ENCODE measurements at places on chromosomes 7 and 10.

DNA sequence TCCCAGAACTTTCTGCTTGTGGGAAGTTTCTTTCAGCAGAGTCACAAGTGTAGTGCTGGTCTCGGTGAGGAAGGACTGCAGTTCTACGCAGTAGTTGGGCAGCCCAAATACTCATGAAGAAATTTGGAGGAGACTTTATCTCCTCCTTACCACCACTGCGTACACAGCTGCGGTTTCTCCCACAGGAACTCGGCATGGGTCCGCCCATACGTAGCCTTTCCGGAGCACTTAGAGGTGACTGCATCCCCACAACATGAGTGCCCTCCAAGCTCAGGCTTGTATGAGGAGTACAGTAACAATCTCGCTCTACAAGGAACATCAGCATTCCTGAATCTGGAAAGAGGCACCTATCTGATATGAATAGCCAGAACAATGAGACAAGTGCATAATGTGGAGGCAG is 549.2 kb upstream of the SEMA3D start:
- DNase-seq = no peak

- DNase-seq = no peak
These were observed 34.3 kb upstream of the CACNA2D1 start for GRCh38 chr7:82477733-82478515.

GRCh38 chr7:82975811-82976468 is 186.7 kb downstream of the PCLO start:
- DNase-seq = no peak

DNA sequence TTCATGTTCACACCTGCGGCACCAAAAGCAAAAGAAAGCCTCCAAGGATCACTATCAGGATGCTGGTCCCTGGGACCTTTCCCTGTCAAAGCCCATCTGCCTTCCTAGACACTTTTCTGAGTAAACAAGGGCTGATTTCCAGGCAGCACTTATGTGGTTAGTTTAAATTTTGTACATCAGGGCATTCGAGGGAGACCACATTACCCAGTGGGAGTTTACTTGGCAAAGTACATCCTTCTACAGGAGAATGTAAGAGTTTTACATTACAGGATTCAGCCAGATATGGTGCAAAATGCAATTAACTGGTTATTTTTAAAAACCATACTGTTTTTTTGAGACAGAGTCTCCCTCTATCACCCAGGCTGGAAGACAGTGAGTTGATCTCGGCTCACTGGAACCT is 132.1 kb downstream of the CSTF2T start:
- DNase-seq = no peak

DNA sequence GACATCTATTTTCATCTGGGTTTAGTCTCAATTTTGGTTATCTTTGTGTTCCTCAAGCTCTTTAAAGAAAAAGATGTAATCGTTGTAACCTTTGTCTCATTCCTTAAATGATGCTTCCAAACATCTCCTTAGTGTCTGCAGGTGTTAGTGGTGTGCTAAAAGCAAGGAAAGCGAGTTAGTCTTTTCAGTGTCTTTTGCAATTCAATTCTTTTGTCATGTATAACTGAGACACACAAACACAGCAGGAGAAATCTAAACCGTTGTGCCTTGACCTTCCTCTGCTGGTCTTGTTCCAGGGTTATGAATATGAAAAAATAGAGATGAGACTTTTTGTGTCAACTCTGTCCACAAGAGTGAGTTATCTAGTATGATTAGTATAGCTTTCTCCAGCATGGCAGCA is 40.7 kb downstream of the PIK3CG start:
- DNase-seq = no peak

GRCh38 chr10:132593389-132593788 is 55.8 kb downstream of the INPP5A start:
- DNase-seq = no peak

GRCh38 chr10:83937161-83937560 is 202.1 kb upstream of the GHITM start:
- DNase-seq = no peak

GRCh38 chr7:30662431-30662939 is 19.8 kb downstream of the CRHR2 start:
- DNase-seq = no peak

GRCh38 chr10:104488439-104488832 is 134.8 kb downstream of the CFAP58 start:
- no peak for DNase-seq

DNA sequence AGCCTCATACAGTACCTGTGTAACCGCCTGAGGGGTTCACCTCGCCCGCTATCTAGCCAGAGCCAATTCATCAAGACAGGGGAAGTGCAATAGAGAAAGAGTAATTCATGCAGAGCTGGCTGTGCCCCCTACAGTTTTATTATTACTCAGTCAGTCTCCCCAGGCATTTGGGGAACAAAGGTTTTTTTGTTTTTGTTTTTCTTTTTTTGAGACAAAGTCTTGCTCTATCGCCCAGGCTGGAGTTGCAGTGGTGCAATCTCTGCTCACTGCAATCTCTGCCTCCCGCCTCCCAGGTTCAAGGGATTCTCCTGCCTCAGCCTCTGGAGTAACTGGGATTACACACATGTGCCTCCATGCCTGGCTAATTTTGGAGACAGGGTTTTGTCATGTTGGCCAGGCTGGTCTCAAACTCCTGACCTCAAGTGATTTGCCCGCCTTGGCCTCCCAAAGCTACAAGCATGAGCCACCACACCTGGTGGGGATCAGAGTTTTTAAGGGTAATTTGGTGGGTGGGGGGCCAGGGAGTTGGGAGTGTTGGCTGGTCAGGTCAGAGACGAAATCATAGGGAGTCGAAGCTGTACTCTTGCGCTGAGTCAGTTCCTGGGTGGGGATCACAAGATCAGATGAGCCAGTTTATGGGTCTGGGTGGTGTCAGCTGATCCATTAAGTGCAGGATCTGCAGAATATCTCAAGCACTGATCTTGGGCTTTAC is 116.5 kb downstream of the MARCHF5 start:
- DNase-seq = peak; percentile 23

GRCh38 chr7:107865956-107866775 is 24.8 kb upstream of the DLD start:
- DNase-seq = no peak

GRCh38 chr10:96638696-96639095 is 51.9 kb upstream of the TM9SF3 start:
- no peak for DNase-seq

- no peak for DNase-seq
These were observed 1236.0 kb upstream of the CELF2 start for GRCh38 chr10:9781666-9782065.

GRCh38 chr10:111856631-111857030 is 326.9 kb downstream of the GPAM start:
- DNase-seq = no peak

- DNase-seq = peak; percentile 44
These were observed 61.7 kb upstream of the PPIF start for GRCh38 chr10:79285315-79286197.

DNA sequence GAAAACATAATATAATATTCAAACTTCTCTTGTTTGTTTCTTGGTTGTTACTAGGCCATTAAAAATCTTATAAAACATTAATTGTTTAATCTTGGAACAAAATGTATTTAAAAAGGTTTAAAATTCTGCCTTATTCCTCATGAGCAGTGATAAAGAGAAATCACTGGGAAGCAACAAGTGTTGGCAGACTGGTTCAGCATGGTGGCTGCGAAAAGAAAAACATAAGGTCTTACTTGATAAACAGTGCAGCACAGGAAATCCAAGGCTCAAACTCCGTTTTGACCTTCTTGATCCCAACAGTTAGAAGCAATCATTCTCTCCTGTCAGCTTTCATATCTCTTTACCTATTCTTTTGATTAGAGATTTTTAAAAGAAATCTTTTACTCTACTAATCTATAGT is 530.8 kb downstream of the CNTNAP2 start:
- DNase-seq = no peak

DNA sequence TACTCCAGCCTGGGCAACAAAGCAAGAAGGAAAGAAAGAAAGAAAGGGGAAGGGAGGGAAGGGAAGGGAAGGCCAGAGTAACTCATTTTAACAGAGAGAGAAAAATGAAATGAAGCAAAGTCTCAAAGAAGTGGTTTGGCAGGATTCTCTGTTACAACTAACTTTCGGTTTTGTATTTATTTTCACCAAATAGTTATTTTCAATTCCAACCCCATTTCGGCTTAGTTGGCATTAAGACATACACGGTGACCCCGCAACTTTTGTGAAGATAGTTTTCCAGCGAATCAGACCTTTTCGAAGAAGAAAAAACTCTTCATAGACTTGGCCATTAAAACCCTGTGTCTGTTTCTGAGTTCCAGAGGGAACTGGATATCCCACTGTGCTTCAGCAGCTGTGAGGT is 45.2 kb upstream of the LYZL2 start:
- DNase-seq = no peak

DNA sequence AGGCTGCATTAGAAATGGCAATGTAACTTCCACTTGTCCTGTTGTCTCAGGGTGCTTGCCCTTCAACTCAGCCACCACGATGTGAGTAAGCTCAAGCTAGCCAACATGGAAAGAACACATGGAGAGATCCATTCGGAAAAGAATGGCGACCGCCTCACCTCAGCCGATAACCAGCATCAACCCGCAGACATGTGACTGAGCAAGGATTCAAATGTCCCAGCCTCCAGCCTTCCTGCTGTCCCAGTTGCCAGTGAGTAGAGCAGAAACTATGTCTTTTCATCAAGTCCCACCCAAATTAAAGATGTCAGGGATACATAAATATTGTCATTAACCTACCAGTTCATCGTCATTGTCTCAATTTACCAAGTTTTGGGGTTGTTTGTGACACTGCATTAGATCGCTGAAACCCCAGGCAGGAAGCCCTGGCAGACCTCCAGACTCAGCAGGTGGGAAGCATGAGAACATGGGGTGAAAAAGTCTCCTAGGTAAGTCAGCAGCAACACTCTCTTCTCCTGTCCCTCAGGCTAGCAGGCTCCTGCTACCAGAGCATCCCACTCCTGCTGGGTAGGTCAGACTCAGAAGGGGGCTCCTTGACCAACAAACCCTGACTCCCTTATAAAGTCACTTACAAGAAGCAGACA is 67.0 kb downstream of the OSBPL3 start:
- DNase-seq = no peak

GRCh38 chr10:98041352-98042043 is 11.1 kb upstream of the CRTAC1 start:
- peak; percentile 81 for DNase-seq

GRCh38 chr7:107917763-107918651 is 27.0 kb downstream of the DLD start:
- no peak for DNase-seq

DNA sequence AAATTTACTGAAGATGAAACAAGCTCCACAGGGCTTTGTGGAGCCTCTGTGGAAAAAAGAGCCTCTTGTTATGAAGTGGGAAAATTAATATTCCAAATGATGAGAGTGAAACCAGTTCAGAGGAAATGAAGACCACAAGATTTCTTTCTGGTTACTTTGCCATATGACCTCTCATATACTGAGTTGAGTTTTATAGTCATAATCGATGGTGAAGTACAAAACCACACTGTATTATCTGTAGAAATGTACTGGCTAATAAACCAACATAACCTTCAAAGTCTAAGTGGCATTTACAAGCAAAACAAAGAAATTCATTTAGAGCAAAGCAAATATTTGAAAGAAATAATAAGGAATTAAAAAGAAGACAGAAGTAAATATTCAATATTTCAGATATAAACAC is 662.6 kb upstream of the ZWINT start:
- DNase-seq = no peak

- DNase-seq = peak; percentile 85
These were observed at the start of gene SLC4A2 for GRCh38 chr7:151059367-151060112. Gene SLC4A2 (plus strand): TSS chr7:151059589. CDS start chr7:151061988, 2,399 bp downstream.

DNA sequence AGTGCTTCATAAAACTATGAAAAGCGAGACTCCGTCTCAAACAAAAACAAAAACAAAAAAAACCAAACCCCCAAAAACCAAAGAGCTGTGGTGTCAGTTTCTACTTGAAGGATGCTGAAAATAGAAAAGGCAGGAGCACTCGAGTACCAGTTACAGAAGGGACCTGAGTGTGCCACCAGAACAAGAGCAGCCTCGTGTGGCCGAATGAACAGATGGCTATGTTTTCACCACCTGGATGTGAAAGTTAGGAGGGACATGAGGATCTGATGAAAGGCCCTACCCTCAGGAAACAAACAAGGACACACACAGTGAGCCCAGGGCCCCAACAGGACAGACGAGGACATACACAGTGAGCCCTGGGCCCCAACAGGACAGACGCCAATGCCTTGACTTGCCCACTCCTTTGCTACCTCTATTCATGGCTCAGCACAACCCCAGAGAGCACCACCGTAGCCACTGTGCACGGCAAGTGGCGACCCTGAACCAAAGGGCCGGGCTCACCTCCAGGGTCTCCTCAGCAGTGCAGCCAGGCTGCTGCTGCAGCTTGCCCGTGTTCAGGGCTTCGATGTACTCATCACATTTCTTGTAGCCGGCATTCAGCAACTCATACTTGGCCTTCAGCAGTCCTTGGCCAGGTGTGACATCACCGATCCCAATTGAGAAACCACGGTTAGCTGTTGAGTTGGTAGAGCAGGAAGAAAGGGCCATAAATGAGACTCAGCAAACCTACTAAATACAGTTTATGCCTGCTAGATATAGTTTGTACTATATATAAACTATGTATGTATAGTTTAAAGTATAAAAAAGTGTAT is 24.9 kb downstream of the POLR3A start:
- DNase-seq = peak; percentile 83

- DNase-seq = no peak
These were observed 35.2 kb downstream of the STK17A start for GRCh38 chr7:43618073-43618472.

DNA sequence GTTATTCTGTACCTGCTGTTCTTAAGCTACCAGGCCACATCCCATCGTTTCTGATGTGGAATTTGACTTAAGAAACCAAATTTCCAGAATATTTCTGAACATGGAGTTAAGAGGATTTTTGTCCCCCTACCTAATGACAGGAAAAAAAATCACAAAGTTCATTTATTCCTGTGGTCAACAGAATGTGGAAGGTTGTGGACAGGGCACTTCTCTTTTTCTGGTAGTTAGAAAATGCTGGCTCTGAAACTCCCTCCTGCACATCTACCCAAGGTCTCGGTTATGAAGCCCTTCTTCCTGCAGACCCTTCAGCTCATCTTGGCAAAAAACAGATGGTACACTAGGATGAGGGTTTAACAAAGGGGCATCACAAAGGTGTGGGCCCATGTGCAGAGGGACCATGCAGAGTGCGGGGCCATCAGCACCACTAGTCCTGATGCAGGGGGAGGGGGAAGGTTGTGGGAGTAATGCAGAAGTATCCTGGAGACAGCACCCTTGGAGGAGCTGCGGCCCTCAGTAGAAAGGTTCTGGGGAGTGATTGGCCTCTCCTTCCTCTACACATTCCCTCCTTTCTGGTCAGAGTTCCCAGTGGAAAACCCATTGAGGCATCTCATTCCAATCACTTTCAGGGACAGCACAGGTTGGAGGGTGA is 9.8 kb downstream of the ALOX5 start:
- no peak for DNase-seq

DNA sequence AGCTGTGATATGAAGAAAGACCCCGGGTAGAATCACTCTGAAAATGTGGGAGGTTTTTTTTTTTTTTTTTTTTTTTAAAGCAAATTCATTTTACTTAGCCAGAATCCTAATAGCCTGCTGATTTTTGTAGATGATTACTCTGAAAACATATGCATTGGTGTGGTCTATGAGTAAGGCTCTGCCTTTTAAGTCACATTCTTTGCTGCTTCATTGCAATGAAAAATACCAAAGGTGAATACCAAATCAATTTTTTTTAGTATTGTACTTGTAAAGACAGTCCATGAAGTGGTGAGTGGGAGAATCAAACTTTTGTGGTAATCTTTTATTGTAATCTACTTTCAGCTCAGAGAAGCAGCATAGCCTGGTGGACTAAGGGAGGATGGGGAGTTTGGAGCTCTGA is 130.3 kb downstream of the SDK1 start:
- no peak for DNase-seq

GRCh38 chr7:35849158-35849831 is 48.4 kb downstream of the SEPTIN7 start:
- no peak for DNase-seq
